NCI-H1092 (cell line): ENCODE measurements at places on chromosomes 11 and 22.
A peak's percentile ranks its signal among the peaks of the same experiment; 100 is the strongest.

DNA sequence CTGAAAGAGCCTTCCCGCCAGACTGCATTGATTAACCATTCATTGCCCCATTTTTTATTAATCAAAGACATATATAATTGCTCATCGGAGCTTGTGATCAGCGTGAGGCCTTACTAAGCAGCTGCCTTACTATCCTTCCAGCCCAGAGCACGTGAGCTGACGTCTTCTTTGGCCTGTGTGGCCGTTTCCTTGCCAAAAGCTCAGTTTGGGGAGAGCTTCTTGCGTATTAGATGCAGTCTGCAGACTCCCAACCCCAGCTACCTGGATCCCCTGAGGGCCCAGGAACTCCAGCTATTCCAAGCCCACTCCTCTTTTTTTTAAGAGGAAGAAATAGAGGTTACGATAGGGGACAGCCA lies 784 bp upstream of the SLC43A3 start:
- DNase-seq = no peak

DNA sequence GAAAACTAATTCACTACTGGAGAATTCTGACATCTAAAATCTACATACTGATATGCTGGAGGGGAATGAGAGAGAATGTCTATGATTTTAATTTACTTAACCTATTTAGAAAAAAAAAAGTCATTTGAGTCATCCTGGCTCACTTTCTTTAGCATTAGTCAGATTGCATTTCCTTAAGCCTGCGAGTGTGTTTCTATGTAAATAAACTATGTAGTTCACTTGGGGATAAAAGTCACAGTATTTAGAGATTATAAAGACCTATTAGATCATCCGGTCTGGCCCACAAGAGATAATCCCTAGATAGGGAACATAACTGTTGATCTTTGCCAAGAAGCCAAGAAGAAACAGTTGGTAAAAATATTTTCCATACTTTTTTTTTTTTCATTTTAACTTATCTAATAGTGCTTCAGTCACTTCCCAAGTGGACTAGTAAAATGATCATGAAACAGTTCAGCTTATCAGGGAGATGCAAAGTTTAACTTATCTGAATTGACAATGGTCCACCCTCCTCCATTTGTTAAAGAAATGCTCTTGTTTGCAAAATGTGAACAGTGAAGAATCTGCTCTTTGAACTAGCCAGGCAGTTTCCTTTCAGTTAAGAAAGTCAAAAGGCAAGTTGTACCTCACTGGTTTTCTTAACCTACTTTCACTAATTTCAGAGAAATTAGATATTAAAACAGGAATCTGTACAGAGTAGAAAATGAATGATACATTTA lies 21.2 kb upstream of the BLID start:
- DNase-seq = no peak

GRCh38 chr11:101436511-101437142 lies 147.2 kb downstream of the TRPC6 start:
- peak; percentile 18 for DNase-seq

GRCh38 chr11:94271885-94272372 lies 32.5 kb upstream of the IZUMO1R start:
- DNase-seq = no peak

DNA sequence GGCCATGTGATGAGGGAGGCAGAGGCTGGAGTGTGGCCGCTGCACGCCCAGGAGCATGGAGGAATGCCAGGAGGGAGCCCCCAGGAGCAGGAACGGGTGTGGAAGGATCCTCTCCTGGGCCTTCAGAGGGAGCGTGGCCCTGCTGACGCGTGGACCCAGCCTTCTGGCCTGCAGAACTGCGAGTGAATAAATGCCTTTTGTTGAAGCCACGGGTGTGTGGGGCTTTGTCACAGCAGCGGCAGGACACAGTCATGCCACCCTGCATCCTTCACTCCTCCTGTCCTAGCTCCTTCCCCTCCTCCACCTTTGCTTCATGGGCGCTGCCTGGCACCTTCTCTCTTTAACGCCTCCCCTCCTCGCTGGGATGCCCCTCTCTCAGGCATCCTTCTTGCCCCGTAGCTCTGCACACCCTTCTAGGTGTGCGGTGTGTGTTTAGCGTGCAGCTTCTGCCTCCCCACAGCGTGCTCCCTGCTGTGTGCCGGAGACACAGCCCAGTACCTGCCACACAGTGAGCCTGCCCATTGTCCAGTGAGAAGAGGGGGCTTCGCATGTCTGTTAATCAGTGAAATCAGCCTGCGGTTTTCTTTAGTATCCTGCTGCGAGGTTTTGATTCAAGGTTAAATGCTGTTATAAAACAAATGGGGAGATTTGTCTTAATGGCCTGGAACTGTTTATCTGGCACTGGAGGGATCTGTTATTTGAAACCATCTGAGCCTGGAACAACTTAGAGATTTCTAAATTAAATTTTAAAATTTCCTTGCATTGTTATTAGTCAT lies 459.6 kb downstream of the TBC1D22A start:
- DNase-seq = peak; percentile 2

GRCh38 chr11:120212926-120213325 lies 2.1 kb downstream of the OAF start:
- DNase-seq = no peak

DNA sequence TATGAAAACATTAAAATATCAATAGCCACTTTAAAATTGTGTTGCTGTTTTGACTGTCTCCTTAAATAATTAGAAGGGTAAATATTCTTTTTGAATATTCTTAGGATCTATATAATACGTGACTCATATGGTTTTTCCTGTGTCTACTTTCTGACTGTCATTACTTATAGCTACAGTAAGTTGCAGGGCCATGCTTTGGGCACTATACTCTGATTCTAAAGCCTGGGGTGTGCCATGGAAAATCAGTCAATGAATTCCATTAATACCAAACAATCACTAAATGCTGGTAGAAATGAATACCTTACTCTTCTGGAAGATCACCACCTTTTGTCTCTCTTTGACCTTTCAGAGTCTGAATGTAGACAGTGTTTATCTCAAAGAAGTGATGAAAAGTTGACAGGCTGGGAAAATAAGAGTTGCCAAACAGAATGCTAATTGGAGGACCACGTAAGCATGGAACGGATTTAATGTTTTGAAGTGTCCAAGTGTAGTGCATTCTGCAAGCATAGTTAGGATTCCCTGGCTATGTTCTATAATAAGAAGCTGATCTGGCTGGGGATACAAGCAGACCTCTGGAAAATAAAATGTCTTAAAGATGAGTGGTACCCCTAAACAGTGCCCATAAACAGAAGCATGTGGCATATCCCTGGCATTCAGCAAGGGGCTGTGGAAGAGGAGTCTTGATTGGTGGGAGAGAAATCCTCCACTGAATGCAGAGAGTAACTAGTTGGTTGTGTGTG lies 16.8 kb downstream of the LUZP2 start:
- no peak for DNase-seq

GRCh38 chr11:70844387-70844786 lies 408.0 kb downstream of the SHANK2 start:
- DNase-seq = no peak

- DNase-seq = no peak
Observed at GRCh38 chr11:125239585-125240560, 75.3 kb downstream of the PKNOX2 start.

- DNase-seq = no peak
Observed at GRCh38 chr11:78290293-78291176, 101.8 kb downstream of the USP35 start.

GRCh38 chr22:46739094-46739870 lies 1.2 kb upstream of the CERK start:
- DNase-seq = no peak

GRCh38 chr11:128390246-128390645 lies 197.1 kb downstream of the ETS1 start:
- DNase-seq = no peak

GRCh38 chr11:114262681-114263512 lies 33.3 kb upstream of the NNMT start:
- peak; percentile 49 for DNase-seq

GRCh38 chr11:2928605-2929530 lies at the start of gene PHLDA2:
PHLDA2 (minus strand) TSS chr11:2929420; CDS start chr11:2929364, 56 bp downstream.
- peak; percentile 31 for DNase-seq

- no peak for DNase-seq
Observed at GRCh38 chr11:108852701-108853100, 187.8 kb downstream of the DDX10 start.
